ENCODE measurements at places on chromosomes 7 and 10. TPM values are rescaled to one million over a fixed set of nuclear protein-coding genes. Genes with fewer than 3 reads are reported as not detected.
A peak's percentile ranks its signal among the peaks of the same experiment; 100 is the strongest.

DNA sequence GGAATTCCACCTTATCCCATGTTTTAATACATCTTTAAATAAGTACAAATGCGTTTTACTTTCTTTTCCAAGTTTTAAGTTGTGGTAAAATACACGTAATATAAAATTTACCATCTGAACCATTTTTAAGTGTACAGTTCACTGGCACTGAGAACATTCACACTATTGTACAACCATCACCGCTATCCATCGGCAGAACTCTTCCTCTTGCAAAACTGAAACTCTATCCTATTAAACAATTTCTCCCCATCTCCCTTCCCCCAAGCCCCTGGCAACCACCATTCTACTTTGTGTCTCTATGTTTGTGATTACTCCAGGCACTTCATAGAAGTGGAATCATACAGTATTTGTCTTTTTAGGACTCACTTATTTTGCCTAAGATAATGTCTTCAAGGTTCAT, 33.8 kb downstream of the HIP1 start:
- DNase-seq = no peak

- peak; percentile 46 for DNase-seq
These were observed 1.7 kb downstream of the SFXN3 start for GRCh38 chr10:101032637-101033224.

MYH16 gene
- not detected for total RNA-seq

PNLIP gene
- total RNA-seq = 8,888 TPM

DNA sequence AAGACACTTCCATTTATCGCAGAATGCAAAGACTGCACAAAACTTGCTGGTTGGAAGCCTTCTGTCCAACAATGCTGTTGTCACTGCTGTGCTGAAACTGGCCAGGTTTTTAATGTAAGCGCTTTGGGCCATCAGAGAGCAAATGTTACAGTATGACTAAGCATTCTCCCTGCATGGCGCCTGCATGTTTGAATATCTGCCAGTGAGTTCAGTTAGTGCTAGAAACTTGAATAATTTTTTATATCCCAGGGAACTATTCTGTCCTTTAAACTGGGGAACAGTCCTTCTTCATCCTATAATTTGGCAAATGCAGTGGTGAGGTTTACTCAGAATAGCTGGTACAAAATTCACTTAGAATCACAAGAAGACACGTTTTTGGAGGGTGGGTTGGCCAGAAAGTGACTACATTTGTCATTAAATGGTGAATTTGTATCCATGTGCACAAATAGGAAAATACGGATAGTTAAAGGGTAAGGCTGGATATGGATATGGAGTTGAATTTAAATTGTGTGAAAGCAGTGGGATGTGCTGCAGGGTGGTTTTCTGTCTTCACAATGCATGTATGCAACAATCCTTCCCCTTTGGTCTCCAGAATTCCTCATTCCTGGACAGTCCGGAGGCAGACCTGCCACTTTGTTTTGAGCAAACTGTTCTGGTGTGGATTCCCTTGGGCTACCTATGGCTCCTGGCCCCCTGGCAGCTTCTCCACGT, 1.7 kb downstream of the ABCC2 start:
- peak; percentile 26 for DNase-seq

DNA sequence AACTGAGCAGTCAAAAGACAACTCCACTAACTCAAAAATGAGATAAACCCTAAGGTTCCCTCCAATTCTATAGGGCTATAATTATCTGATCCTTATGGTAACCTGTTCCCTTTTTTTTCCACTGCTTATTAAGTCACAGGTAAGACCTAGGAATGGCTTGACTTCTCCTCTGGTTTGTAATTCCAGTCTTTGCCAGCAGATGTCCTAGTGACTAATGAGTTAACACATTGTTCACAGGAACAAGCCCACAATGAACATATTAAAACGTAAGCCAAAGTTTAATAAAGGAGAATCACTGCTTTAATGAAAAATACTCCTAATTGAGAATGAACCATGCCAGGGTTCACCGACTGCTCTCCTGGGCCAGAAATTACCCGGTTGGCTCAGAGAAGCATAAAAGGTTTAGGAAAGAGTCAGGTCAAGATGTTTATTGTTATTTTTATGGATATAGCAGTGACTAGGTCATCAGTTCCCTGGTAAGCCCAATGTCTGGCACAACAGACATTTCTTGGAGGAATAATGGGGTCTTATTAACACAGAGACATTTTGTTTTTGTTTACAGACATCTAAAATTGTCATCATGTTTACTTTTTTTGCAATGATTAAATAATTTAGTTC, 120.1 kb downstream of the ELAPOR2 start:
- peak; percentile 50 for DNase-seq

GRCh38 chr10:43225787-43226153, 41.1 kb downstream of the RASGEF1A start:
- DNase-seq = peak; percentile 1

- no peak for DNase-seq
These were observed 1.2 kb upstream of the ZNF655 start for GRCh38 chr7:99557196-99557607.
